Heart right ventricle (tissue), 16 donors: ENCODE measurements at places on chromosomes 1 and 21. TPM values are rescaled to one million over a fixed set of nuclear protein-coding genes. Genes with fewer than 3 reads are reported as not detected.

DNA sequence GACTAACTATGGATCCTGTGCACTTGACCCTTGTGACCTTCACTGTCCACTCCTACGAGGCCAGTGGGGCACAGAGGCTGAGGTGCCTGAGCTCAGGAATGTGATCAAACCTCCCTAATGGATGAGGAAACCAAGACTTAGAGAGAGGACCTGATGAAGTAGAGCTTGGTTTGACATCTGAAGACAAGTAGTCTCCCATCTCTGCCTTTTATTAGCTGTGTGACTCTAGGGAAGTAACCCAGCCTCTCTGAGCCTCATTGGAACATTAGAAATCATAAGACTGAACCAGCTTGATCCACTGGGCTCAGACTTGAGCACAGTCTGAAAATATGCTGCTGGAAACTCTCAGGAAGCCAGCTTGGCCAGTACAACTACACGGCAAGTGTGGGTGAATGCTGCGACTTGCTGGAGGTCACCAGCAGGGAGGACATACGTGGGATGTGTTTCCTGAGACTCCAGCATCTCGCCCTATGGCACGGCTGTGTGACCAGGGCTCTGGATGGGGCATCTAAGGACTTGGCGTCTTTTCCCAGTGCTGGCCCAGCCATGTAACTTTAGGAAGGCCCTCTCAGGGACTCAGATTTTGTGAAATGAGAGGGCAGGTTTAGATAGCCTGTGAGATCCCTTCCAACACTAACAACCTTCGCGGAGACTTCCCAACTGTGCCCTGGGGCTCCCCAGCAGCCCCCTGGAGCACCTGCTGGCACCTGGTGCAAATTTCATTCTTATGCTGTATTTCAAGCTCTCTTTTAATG, 10.5 kb downstream of the CDCP2 start:
- DNase-seq = no peak

DNA sequence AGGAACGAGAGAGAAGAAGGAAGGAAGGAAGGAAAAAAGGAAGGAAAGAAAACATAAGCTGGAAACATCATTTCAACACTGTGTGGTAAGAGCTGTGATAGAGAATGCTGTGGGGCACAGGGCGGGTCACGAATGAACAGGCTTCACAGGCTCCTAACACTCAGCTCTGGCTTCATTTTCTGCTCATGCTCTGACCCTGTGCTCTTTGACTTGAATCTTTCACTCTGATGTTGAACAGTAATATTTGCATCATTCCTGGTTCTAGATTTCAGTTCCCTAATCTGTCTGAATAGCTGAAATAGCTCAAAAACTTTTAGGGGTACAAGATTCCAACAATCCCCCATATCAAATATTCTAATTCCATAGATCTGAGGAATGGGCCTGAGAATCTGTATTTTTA, 207.3 kb downstream of the LHX8 start:
- DNase-seq = no peak

- peak; percentile 12 for DNase-seq
These were observed 102.7 kb upstream of the CD55 start for GRCh38 chr1:207218512-207219362.

GRCh38 chr1:192521734-192522133, 53.8 kb upstream of the RGS1 start:
- DNase-seq = no peak

DNA sequence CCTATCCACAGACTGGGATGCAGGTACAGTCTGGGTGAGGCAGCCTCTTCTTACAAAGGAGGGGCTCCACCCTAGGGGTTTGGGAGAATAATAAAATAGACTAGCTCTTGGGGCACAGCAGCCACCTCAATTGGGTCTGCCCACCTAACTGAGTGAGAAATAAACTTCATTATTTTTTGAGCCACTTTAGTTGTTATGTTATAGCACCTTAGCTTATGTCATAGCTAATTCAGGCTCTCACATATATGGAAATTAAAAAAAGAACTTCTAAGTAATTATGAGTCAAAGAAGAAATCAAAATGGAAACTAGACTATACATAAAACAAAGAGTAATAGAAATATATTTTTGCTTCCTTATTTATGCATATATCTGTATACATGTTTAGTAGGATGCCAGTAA, 318.5 kb upstream of the B3GALT2 start:
- DNase-seq = no peak

DNA sequence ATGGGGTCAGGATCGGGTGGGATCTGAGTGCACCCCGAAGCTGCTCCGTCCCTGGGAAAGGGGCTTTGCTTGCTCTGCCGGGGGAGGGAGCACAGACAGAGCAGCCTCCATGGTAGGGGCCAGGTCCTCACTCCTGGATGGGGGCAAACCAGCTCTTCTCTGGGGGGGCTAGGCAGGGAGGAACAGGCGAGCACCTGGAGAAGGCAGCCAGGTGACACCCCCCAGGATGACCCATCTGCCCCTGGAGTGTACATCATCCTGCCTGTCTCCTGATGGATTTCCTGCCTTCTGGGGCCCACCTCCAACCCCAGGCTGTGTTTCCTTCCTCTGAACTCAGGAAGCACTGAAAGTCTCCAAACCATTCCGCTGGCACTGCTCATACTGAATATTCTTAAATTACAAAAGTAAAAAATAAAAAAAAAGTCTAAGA, 248.0 kb downstream of the RHOU start:
- DNase-seq = no peak

DNA sequence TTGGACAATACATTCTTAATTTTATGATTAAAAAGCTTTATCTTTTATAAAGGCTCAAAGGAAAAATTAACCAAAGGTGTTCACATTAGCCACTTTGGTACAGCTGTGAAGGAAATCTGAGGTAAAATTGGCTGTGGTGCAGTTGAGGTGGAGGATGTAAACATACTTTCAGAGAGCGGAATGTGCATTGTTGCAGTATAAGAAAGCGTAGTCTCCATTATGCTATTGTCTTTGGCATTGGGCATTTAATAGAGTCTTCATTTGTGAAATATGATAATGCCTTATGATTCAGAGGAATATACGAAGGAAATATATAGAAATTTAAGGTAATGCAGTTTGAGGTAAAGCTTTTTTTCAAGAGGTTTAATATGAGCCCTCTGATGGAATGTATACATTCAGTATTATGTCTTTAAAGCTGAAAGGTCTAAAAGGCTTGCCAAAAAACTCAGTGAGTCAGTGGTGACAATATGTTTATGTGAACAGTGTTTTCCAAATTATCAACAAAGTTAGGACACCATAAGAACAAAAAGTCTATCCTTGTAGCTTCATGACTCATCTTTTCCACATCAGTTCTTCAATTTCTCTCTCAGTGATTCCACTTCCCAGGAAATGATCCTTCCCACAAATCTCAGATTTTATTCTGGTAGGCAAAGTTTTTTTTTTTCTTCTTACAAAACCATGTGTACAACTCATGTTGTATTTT, 26.9 kb upstream of the DDR2 start:
- DNase-seq = no peak

GRCh38 chr21:38533887-38534286, 35.6 kb upstream of the ERG start:
- no peak for DNase-seq

DNA sequence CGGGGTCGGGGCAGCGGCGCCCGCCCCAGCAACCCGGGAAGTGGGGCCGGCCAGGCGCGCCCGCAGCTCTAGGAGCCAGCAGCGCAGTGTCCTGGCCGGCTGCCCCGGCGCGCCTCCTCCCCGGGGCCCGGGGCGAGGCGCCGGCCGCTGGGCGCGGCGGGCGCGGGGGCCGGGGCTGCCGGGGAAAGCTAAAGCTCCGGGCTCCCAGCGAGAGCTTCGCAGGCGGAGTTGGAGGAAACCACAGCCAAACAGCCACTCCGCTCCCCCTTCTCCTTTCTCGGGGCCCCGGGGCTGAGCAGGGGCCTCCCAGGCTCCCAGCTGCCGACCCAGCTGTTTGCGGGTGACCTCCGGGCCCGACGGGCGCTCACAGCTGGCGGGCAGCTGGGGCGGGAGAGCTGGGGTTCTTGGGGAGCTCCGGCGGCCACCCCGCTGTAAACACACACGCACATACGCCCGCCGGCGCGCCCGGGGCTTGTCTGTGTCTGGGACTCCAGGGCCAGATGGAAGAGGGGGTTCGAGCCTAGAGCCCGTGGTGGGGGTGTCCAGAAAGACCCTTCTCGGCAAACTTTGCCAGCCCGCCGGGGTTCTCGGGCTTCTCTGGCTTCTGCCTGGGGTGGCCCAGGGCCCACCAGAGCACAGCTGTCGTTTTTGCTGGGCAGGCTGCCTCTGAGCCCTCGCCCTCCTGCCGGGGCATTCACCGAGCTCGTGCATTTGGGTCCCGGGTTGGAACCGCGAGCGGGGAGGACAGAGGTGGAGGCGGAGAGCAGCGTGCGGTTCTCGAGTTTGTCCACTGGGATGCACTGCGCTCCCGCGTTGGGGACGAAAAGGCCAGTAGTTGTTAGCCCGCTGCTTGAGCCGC, 1.5 kb downstream of the AJAP1 start:
- DNase-seq = peak; percentile 52

- DNase-seq = no peak
These were observed 44.5 kb downstream of the LRRC53 start for GRCh38 chr1:74467786-74468377.

DNA sequence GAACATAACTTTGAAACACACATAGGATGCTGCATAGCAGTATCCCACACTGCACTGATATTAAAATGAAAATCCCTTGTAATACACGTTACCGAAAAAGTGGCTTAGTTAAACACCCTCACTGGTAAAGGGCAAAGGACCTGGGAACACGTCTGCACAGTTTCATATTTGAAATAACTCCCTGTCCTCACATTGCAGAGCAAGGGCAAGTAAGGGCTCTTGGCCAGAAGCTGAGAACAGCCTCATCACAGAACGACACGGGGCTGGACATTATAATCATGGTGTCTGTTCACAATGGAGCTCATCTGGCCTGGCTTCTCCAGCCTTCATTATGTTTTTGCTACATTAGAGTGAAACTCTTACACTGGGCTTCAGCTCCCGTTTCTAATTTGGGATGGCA, 207.0 kb downstream of the PCP4 start:
- DNase-seq = no peak

DNA sequence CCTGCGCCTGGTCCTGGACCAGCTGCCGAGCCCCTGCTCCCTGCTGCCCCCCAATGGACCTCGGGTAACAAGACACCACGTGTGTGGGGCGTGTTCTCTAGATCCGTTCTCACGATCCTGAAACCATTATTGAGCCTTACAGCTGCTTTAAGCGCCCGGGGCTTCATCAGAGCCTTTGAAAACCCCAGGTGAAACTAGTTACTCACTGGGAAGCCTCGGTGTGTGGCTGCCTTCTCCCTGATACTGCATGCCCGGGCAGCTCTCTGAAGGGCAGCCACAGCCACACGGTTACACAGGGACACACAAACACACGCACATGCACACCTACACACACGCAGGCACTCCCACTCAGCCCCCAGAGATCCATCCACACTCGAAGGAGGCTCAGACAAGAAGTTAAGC, 5.3 kb downstream of the HES2 start:
- no peak for DNase-seq

DNA sequence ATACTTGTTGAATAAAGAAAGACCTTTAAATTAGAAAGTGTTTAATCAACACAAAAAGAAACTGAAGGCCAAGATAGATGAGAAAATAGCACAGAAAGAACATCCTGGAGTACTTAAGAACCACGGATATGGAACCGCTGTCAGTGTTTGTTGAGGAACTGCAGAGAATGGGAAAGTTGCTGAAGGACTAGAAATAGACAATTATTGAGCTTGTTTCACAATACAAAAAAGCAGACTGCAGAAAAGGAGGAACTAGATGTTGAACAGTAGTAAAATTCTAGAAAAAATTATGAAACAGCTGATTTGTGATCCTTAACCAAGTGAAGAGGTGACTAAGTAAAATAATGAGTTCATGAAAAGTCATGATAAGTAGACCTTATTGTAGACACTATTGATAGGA, 29.7 kb downstream of the MYSM1 start:
- no peak for DNase-seq

DNA sequence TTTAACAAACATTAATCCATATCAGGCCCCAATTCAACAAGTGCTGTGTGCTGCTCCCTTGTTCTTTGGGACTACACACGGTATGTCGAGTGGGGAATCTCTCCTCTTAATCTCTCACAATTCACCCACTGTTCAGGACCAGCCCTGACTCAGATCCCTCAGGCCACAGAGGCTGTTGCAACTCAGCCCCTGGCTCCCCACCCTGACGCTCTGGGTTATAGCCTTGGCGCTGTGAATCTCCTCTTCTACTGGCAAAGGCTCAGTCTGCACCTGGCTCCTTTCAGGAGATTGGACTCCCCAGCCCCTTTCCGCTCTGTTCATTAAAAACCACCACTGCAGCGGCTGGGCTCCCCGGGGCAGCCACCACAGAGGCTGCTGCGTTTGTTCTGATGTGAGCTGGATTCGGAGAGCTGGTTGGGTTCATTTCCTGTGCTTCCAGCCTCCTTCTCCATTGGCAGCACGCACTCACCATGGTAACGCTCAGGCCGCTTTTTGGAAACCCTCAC, 13.0 kb downstream of the CAPN8 start:
- DNase-seq = no peak

DNA sequence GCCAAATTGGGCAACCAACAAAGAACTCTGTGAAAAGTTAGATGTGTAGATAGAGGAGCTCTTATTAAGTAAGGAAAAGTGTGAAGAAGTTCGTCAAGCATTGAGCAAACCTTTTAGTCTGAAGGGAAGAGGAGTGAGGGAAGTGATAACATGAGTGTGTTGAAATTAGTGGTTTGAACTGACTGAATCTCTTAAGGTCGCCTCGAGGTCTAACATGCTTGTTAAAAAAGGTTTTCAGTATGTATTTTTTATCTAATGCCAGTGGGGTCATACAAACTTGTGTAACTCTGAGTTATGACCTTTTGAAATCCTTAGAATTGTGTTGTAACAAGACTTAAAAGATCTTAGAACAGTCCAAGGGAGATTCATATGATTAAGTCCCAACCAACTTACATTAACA, 34.1 kb downstream of the SOAT1 start:
- no peak for DNase-seq

GRCh38 chr1:234486858-234487840, 8.2 kb upstream of the TARBP1 start:
- DNase-seq = no peak

DNA sequence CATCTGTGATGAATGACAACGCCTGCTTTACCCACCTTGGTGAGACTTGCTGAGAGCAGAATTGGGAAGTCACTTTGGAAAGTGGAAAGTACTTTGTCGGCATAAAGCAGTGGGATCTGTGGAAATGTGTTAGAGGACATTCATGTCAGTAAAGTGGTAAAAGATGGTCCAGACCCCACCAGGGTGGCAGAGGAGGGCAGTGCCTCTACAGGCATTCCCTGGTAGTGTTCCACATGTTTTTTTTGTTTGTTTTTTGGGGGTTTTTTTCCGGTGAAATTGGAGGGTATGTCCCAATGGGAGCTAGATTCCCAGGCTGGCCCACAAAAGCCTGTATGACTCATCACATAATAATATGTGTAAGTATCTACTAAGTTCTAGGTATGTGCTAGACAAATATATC, 80.6 kb downstream of the ELAVL4 start:
- no peak for DNase-seq

- no peak for DNase-seq
These were observed 72.2 kb upstream of the DPT start for GRCh38 chr1:168801032-168801745.

KRTAP26-1 gene
- total RNA-seq = not detected

HENMT1 gene
- total RNA-seq = 1.6 TPM

FMO3 gene
- 1.7 TPM for total RNA-seq

KLHDC8A gene
- total RNA-seq = not detected

CCDC17 gene
- total RNA-seq = 1.3 TPM

ZNF593OS gene
- not detected for total RNA-seq

PROK1 gene
- total RNA-seq = not detected

SPRR2E gene
- not detected for total RNA-seq
